Stimulated activated CD8-positive, alpha-beta memory T cell treated with anti-CD3 and anti-CD28 coated beads, Interleukin-15, amount 100 ng/mL, for 1 hour (primary cell): ENCODE measurements at places on chromosomes 6 and 20.

GRCh38 chr6:44833248-44833647 lies 445.7 kb downstream of the CDC5L start:
- no peak for DNase-seq

DNA sequence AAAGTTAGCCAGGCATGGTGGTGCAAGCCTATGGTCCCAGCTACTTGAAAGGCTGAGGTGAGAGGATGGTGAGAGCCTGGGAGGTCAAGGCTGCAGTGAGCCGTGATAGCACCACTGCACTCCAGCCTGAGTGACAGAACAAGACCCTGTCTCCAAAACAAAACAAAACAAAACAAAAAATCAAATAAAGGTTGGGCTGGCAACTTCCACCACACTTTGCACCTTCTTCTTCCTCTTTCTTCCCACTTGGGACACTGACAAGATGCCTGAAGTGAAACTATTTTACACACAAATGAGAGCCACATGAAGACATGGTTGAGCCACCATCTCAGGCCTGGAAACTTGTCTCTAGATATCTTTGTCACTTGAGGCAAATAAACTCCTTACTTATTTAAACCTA lies 53.8 kb upstream of the CCDC28A start:
- DNase-seq = no peak

GRCh38 chr20:13936781-13937576 lies 53.4 kb downstream of the SEL1L2 start:
- DNase-seq = no peak

- DNase-seq = no peak
Measured at GRCh38 chr6:167229586-167229985, 61.5 kb upstream of the UNC93A start.

DNA sequence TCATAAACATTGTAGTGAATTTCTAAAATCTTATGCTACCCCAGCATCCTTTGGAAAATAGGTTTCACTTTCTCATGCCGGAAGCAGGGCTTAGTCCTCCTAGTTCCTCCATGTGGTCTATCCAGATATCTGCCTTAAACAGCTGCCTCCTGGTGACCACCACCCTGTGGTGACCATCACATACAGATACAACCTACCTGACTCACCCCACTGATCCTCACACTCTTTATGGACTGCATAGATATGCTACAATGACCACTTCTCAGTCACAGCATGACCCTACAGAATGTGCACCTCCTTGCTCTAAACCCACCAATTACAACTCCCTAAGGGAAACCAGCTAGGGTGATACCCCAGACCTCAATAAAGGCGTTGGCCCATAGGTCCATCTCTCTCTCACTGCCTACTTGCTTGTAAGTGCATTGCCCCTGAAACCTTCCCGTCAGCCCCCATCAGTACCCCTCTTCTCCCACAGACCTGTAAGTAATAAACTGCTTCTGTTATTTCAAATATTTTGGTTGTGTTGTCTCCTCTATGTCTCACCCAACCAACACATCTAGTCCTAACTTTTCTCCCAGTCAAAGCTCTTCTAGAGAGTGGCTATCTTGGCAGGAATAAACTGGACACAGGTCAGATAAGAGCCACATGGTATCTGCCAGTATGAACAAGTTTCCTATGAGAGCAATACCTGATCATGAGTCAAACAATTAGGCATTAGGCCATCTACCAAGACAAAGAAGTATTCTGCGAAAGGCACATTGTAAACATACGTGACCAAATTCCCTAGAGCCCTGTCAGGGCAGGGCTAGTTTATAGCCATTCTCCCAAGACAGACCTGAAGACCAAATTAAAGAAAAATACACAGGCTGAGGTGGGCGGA lies 39.4 kb upstream of the PLEKHG1 start:
- no peak for DNase-seq

DNA sequence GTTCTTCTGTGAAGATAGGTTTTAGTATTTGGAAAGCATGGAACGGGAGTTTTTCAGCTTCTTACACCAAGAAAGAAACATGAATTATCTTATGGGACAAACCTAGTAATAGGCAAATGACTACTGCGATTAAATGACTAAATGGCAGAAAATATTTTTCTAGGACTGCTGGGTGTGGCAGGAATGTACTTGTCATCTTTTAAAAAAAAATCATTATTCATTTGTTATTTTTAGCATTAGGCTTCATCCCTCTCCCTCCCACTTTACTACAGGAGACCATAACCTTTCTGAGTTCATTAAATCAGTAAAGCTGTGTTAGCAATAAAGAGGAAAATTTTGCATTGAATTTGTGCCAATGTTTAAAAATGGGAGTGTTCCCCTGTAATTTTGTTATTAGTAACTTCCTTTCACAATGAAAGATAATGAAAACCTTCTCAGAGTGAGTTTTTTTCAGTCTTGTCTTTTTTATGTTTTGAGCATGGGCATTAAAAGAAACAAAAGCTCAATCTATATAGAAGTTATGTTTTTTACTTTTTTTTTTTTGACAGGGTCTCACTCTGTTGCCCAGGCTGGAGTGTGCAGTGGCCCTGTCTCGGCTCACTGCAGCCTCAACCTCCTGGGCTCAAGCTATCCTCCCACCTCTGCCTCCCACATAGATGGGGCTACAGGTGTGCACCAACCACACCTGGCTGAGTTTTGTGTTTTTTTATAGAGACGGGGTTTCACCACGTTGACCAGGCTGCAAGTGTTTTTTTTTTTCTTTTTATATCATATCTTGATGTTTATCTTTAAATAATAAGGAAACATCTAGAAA lies 105.6 kb upstream of the CLDN20 start:
- DNase-seq = no peak

GRCh38 chr20:51003753-51004152 lies 19.2 kb downstream of the KCNG1 start:
- no peak for DNase-seq

DNA sequence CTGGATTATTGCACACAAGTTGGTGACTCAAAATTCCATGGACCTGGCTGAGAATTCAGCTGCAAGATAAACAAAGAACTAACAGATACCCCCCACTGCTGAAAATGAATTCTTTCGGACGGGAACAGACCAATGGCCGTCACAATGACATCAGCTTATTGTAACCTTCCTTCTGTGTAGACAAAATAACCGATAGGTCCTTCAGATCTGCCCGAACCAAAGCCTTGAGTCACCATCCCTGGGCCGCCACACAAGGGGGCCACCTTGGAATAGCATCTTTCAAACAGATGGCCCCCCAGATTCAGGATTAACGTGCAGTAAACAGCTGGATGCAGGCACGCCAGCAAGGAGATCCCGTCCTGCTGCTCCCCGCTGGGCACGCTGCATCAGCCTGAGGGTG lies 214.0 kb upstream of the EXOC2 start:
- no peak for DNase-seq

DNA sequence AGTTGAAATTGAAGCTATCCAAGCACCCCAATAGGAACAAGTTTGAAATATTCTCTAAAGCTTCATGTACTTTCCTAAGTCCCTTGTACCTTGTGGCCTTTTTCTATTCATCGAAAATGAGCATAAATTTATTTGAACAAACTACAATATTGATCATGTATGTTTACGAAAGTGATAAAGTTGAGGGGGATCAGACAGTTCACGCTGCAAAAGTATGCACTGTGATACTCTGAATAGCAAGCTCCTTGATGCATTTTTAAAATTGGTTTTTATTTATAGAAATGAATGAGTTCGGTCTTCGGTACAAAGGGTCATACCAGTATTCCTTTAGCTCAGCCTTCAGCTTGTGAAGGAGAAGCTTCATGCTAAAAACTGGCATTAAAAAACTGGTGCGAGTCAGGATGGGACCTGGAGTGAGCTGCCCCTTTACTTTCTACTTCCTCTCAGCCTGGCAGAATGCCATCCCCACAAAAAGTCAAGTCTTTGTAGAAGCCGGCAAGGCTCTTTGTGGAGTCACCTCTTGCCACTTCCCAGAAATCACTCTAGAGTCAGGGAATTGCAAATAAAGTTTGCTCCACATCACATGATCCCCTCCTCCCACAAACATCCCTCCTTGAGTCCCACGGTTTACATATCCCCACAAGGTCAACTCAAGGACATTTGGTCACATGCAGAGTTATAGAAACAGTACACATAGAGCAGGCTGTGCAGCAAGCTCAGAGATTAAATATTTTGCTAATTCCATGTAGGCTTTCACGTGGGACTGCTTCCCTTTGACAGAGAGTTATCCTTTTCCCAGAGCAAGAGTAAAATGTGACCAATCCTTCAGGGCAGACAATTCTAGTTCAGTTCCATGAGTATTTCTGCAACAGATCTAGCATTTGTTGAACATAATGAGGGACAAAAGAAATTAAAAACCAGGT lies 34.6 kb upstream of the ADGRF1 start:
- DNase-seq = no peak
